PC-9 (cell line): ENCODE measurements at places on chromosomes 11 and 22. TPM values are rescaled to one million over a fixed set of nuclear protein-coding genes. Genes with fewer than 3 reads are reported as not detected.

Gene ARRB1
- 31.8 and 43.6 TPM in 2 replicates for total RNA-seq

Gene OR51M1
- total RNA-seq, result not detected in 2 replicates

DNA sequence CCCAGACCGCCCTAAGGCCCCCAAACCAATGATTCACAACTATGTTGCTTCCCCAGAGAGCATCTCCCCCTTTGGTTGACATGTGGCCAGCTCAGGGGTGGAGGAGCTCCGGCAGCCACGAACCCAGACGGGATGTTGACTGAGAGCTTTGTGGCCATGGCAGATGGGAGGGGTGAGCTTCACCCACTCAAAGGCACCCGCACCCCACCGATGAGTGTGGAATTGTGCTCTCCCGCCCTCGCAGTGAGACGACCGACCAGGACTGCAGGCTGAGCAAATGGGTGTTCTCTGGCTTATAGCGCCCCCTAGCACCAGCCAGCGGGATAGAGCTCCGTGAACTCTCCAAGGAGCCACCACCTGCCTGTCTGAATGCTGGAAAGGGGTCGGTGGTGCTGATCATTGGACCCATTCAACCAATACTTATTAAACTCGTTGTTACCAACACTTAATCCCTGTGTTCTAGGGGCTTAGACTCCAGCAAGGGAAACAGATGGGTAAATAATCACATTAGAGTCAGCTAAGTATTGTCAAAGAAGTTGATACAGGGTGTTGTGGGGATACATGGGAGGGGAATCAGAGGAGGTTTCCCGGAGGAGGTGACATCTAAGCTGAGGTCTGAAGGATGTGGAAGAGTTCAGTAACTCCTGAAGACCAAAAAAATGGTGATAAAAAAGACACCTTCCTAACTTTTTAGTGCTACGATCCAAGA is 4.5 kb upstream of the TIMP3 start:
- peak; percentile 61 for DNase-seq

GRCh38 chr11:11973866-11974265 is 34.6 kb downstream of the DKK3 start:
- no peak for DNase-seq
